ENCODE measurements at places on chromosomes 1 and 21. TPM values are rescaled to one million over a fixed set of nuclear protein-coding genes. Genes with fewer than 3 reads are reported as not detected.
A peak's percentile ranks its signal among the peaks of the same experiment; 100 is the strongest.

DNA sequence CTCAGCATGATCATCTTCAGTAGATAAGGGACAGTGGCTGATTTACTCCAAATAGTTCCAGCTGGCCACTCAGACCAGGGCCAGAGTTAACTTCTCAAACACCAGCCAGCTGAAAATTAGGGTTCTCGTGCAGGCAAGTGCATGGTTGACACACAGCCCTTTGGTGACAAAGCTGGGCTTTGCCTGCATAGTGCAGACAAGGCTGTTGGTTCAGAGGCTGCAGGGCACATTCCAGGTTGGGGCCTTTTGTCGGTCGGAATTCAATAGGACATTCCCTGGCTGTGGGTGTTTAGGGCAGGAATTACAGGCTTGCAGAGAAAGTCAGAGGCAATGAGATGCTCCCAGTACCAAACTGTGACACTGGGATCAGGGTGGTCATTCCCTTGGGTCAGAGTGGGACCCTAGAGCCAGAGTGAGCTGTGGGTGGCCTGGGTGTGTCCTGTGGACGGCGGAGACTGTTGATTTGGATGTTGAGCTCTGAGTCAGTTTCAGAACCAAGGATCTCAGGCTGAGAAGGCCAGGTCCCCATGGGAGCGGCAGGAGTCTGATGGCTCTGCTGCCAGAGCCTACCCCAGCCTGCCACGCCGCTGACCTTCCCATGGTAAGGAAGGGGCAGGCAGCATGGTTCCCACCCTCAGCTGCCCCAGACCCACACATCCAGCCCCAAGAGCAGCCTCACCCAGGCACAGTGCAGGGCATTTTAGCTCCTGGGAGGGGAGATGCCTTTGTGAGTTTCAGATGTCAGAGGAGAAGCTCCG is 56.2 kb downstream of the STUM start:
- peak overlapping the region; percentile 56 for H3K27ac ChIP-seq
- no peak overlapping the region for H3K4me3 ChIP-seq
- peak; percentile 73 for DNase-seq
- H3K27me3 ChIP-seq = no peaks in the 10 kb centered on the region
- H3K36me3 ChIP-seq = no peaks in the 10 kb centered on the region

DNA sequence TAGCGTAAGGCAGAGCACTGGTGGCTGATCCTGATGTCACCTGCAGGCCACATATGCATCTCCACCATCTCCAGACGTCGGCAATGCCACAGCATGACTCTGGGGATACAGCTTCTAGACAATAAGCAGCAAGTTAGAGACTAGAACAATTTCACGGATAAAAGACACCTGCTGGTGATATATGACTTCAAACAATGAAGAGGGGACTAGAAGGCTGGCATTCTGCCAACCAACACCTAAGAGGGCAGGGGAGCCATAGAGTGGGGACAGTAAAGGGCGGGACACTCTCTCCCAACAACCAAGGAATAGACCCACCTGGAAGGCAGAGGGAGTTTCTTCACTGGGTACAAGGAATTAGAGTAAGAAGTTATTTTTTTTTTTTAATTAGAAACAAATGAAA is 126.7 kb downstream of the SIM2 start:
- no peak for DNase-seq
- H3K4me3 ChIP-seq = no peak overlapping the region
- no peaks in the 10 kb centered on the region for H3K27me3 ChIP-seq
- H3K36me3 ChIP-seq = no peaks in the 10 kb centered on the region
- H3K27ac ChIP-seq = no peak overlapping the region

KLHL17 gene
- 33.1 TPM for total RNA-seq

- no peak for DNase-seq
- H3K27ac ChIP-seq = no peak overlapping the region
- H3K36me3 ChIP-seq = no peaks in the 10 kb centered on the region
- H3K4me1 ChIP-seq = no peaks in the 10 kb centered on the region
- 0 out of 2 replicates have a peak, but pooled peaks cover 1% of the 10 kb centered on the region for H3K27me3 ChIP-seq
Measured at GRCh38 chr1:11533790-11534787, 55.1 kb downstream of the DISP3 start.
